ENCODE measurements at places on chromosomes 2 and 18.

GRCh38 chr18:52069201-52069600 is 270.8 kb upstream of the DCC start:
- no peak for DNase-seq

DNA sequence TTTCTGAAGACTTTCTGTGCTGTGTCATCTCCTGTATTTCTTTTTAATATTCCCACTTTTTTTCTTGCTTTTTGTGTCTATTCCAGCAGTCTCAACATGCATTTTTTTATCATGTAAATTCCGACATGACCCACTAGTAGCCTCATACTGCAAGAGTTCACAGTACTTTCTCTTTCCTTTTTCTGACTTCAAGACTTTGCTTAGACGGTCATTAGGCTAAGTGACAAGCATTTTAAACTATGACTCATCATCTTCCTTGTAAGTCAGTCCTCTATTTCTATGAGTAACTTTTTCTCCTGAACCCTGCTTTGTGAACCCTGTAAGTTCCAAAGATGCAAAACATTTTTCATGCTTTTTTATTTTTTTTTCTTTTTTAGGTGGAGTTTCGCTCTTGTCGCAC is 381.2 kb downstream of the TXNL1 start:
- no peak for DNase-seq

- no peak for DNase-seq
Measured at GRCh38 chr2:219230059-219230540, 494 bp downstream of the ANKZF1 start.

DNA sequence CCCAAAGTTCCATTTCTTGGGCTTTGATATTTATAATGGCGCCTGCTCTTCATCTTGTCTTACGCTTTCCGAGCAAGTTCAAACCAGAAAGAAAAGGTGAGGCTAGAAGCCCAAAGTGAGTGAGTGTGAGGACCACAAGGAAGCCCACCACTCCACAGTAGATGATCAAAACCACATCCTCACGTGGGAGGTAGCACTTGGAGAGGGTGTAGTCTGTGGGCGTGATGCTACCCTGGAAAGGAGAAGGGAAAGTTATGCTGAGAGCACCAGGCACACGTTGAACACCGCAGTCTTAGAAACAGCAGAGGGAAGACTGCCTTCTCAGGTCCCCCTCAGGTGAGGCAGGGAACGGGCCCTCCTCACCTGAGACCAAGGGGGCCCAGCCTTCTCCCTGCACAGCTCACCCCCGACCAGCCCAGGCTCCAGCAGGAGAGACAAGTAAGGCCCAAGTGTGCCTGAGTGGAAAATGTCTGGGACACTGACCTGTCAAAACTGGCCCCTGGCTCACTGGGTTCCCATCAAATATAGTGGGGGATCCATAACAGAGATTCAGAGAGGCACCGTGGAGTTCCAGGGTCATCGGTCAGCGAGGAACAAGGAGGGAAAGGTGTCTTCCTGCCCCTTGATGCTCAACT is 23.6 kb downstream of the MPPE1 start:
- DNase-seq, result no peak

DNA sequence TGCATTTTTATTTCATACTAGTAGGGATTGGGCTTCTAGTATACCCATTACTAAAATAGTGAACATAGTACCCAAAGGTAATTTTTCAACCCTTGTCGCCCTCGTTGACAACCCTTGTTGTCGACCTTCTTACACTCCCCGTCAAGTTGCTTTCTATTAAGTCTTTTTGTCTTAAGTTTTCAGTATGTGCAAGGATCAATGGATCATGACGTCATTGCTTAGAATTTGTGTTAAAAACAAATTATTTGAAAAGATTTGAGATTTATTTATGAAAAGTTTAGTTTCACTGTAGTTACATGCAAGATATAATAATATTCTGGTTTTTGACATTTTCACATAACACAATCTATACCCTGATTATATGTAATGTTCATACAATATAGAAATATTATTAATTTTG is 110.4 kb downstream of the CBLN2 start:
- DNase-seq, result no peak

DNA sequence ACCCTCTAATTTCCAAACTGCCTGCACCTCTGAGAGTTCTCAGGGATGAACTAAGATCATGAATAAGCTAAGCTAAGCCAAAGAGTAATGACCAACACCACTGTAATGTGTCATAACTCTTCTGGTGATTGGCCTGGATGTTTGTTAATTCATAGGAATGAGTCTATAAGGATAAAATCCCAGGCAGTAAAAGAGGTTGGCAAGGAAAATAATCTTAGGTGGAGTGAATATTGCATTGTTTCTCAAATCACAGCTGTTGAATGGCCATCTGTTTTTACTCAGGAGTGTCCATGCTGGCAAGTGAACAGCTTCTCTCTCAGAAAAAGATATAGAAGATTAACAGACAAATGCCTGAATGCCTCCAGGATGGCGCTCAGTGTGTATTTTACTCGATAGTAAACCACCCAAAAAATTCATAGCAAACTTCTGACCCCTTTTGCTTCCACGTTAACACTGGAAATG is 60.8 kb upstream of the GLS start:
- no peak for DNase-seq

- DNase-seq, result no peak
Measured at GRCh38 chr2:185291035-185291647, 447.5 kb upstream of the FSIP2 start.

DNA sequence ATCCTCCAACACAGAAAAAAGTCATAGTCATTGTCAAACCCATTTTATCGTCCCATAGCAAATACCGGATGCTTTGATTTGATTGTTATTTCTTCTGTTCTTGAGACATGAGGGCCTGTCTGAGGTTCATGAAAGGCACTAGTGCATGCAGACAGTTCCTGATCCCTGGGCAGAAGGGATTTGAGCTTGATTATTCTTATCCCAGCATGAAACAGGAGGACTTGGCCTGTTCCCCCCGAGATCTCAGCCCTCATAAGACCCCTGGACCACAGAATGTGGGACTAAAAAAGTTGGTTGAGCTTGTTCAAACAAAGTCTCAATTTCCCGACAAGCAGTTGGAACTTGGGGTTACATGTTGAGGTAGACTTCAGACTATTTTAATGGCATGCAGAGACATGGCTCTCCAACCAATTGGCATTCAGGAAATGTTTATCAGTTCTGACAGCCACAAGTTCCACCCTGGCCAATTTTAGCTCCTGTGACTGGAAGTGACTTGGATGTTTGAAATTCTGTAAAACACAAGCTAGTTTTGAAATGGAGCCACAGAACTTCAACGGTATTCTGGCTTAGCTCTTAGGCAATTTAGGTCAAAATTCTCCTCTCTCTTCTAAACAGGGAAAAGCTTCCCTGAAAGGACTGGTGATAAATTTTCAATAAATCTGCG is 366.9 kb upstream of the SLC14A2 start:
- DNase-seq, result no peak

DNA sequence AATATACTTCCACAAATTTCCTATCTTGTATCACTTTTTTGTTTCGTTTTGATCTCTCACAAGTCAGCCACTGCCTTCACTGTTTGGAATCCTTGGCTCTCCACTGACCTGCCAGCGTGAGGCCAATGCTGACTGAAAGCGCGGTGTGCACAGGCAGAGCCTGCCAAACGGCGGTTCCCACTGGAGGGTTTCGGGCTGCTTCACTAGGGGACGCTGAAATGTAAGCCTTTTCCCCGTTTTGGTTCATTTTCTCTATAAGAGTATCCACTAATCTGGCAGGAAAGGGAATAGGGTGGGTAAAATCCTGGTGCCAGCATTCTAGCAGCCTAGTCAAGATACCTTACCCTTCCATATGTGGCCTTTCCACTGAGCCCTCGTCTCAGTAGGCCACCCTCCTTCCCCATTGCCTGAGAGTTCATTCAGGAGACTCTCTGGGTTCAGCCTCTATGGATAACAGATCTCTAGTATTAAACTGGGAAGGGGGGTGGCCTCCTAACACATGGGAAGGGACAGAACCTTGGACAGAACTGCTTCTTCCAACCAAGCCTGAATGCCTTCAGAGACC is 91.5 kb downstream of the DYM start:
- DNase-seq, result no peak

- DNase-seq, result peak; percentile 34
Measured at GRCh38 chr2:197309691-197310231, 819 bp downstream of the ANKRD44 start.

DNA sequence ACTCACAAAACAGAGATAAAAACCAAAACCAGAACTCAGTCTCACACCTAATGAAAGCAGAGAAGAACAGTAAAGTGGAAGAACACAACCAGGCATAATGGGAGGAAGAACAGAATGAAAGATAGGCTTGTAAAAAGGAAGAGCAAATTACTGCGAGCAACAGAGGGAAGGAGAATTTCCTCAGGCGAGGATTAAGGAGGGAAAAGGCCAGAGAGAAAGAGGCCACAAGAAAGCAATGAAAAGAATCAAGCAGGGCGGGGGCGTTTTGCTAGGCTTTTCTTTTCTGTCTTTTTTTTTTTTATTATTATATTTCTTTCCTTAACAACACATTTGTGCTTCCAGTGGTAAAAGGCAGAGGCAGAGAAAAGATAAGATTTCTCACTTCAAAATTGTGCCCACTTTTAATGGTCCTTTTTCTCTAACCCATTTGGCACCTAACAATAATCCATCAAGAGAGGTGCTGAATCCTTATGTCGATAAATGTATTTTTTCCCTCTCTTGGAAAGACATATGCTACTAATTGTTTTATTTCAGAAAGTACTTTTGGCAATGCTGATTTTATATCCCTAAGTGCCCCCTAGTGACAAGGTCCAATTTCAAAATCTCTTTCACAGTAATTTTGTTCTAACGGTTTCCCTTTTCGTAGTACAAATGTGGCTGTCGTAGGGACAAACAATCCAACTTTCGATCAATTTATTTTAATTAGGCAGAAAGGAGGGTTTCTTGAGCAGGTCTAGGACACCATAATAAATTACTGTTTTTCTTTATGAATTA is 138.7 kb upstream of the AQP4 start:
- DNase-seq, result no peak

DNA sequence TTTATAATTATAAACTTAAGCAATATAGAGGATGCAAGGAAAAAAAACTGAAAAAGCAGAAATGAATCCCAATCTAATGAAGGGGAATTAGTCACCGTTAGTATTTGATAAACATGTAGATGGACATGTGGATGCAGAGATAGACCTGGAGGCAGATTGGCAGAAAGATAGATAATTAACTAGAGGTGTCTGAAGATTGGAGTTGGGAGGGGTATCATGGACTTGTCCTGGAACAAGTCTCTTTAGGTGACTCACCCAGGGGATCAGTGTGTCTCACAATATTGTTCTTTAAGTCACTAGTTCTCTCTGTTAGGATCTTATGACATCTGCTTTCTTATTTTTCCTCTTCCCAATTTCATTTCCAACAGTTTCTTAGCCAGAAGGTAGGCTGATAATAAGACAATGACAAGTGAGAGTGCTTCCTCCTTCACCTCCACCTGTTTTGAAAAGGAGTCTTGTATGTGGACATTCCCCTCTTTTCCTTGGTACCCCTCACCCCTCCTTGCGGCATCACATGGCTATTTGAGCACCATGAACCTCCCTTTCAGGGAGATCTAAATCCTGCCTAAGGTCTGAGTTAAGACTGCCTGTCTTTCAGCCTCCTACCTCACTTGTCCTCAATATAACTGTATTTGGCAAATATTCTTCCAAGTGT is 987.7 kb downstream of the TSN start:
- no peak for DNase-seq

DNA sequence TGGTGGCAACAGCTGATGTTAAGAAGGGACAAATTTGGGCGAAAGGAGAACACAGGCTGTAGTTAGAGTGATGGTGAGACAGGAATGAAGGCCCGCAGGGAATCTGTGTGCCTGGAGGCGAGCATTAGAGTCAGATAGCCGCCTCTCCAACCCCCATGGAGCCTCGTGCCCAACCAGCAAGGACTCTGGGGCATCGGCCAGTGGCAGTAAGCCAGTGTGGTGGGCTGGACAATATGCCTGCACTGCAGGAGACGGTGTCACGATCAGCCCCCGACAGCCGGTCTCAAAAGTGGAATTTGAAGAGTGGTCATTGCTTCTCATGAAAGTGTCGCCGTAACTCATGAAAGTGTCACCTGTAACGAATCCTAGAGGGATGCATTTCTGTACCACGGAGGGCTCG is 249.4 kb downstream of the ALPK2 start:
- no peak for DNase-seq

GRCh38 chr2:85917887-85918795 is 29.4 kb upstream of the ST3GAL5 start:
- DNase-seq, result no peak

DNA sequence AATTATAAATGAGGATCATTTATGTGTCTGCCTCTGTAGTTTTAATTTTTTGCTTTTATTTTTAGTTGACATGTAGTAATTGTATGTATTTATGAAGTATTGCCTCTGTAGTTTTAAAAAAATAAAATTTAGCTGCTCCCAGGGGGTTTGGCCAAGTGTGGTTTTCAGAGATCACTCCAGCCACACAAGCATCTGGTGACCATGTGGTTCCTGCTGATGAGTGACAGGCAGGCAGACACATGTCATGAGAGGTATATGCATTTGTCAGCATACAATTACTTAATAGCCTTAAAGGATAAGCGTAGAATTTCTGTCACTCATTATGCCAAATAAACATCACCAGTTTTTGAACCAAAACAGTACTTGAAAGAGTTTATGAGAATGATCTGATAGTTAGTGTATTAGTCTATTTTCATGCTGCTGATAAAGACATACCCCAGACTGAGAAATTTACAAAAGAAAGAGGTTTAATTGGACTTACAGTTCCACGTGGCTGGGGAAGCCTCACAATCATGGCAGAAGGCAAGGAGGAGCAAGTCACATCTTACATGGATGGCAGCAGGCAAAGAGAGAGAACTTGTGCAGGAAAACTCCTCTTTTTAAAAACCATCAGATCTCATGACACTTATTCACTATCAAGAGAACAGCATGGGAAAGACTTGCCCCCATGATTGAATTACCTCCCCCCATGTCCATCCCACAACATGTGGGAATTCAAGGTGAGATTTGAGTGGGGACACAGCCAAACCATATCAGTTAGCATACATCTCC is 29.6 kb downstream of the MREG start:
- DNase-seq, result no peak

DNA sequence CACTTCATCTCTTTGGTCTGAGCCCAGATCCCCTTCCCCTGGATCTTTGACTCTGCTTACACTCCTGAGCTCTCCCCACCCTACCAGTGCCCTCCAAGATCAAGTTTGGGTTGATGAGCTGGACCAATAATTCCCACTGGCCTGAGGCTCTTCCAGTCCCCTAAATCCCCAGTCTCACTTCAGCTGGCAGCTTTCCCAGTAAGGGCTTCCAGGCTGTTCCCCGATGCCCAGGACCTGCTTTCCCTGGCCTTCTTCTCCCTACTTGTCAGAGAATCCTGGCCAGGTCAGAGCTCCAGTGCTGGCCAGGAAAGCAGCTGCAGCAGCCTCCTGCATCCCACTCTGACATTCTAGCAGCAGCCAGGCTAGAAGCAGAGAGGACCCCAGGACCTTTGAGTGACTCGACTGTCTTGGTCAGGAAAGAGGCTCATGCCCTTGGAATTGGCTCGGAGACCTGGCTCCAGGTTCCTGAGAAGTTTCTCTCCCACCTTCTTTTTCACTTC is 3.5 kb downstream of the WNT6 start:
- DNase-seq, result no peak

DNA sequence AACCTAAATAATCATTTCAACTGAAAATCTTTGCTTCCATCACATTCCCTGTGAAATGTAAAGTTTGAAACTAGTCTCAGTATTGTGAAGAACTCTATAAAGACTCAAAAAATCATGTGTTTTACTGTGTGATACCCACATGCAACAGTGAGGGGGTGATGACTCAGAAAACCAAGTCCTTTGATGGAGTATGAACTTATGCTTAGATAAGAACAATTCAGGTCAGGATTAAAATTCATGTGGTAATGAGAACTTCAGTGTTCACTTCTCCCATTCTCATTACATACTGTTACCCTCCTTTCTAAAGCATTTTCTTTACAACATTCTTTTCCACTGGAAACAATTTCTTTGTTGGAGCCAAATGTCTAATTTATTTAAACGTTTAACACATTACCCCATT is 360.2 kb downstream of the FSIP2 start:
- DNase-seq, result no peak

All from activated T-cell treated with anti-CD3 and anti-CD28 coated beads for 4 hours (primary cell).